Placental pericyte (primary cell): ENCODE measurements at places on chromosomes 12 and 14. TPM values are rescaled to one million over a fixed set of nuclear protein-coding genes. Genes with fewer than 3 reads are reported as not detected.

The P2RX2 gene
- not detected in 2 replicates for total RNA-seq

The TAS2R19 gene
- 4.9 and 8.5 TPM in 2 replicates for total RNA-seq

The RD3L gene
- total RNA-seq: not detected in 2 replicates

The CIROP gene
- not detected in 2 replicates for total RNA-seq

The CLEC4C gene
- total RNA-seq: not detected in 2 replicates

The VRTN gene
- total RNA-seq: not detected in 2 replicates

The CCDC197 gene
- total RNA-seq: not detected in 2 replicates

The TAS2R30 gene
- 7.4 and 9.2 TPM in 2 replicates for total RNA-seq

The PZP gene
- total RNA-seq: not detected in 2 replicates

The MIP gene
- not detected in 2 replicates for total RNA-seq

The GPR132 gene
- total RNA-seq: under 0.01 TPM in 1 of 2 replicates, not detected in the other

The FAM90A1 gene
- under 0.01 and 0.14 TPM in 2 replicates for total RNA-seq

The IGF1 gene
- 0.14 and 0.22 TPM in 2 replicates for total RNA-seq

The HOXC13 gene
- under 0.01 TPM in 1 of 2 replicates, not detected in the other for total RNA-seq

The CLECL1 gene
- not detected in 2 replicates for total RNA-seq

The LAG3 gene
- total RNA-seq: 0.22 and 0.29 TPM in 2 replicates

The EXD2 gene
- total RNA-seq: 16.6 and 18.2 TPM in 2 replicates

The CCDC88C gene
- 0.72 TPM in 1 of 2 replicates, not detected in the other for total RNA-seq

The CLEC2D gene
- total RNA-seq: 3.5 and 5.4 TPM in 2 replicates

The TMPRSS12 gene
- not detected in 2 replicates for total RNA-seq

The DBX2 gene
- not detected in 2 replicates for total RNA-seq

The KRT8 gene
- 217 and 272 TPM in 2 replicates for total RNA-seq

The ZDHHC22 gene
- total RNA-seq: under 0.01 TPM in 1 of 2 replicates, not detected in the other

The MORN3 gene
- 1.5 TPM in 1 of 2 replicates, not detected in the other for total RNA-seq

The CD163L1 gene
- total RNA-seq: 2.4 and 7.4 TPM in 2 replicates

The ADAM20 gene
- total RNA-seq: 1.4 and 1.8 TPM in 2 replicates

The NTN4 gene
- total RNA-seq: 5.5 and 16.3 TPM in 2 replicates

The GUCY2C gene
- not detected in 2 replicates for total RNA-seq

The RNASE7 gene
- not detected in 2 replicates for total RNA-seq
